ENCODE measurements at places on chromosomes 3 and 15.

GRCh38 chr3:172347895-172348679 lies 100.2 kb downstream of the GHSR start:
- DNase-seq: no peak

DNA sequence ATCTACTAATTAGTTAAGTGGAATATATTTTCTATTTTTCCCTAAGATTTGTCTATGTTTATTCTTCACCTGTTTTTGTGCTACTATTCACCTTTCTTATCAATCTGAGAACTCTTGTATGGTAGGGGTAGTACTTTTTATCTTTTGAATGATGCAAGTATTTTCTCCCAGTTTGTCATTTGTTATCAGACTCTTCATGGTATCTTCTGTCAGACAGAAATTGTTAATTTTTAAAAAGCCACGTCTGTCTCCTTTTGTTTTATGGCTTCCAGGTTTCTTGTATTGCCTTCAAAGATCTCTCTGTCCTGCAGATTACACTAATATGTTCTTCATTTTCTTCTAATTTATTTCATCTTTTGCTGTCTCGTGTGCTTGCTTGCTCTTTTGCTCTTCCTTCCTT lies 184.3 kb downstream of the PCCB start:
- DNase-seq: no peak

DNA sequence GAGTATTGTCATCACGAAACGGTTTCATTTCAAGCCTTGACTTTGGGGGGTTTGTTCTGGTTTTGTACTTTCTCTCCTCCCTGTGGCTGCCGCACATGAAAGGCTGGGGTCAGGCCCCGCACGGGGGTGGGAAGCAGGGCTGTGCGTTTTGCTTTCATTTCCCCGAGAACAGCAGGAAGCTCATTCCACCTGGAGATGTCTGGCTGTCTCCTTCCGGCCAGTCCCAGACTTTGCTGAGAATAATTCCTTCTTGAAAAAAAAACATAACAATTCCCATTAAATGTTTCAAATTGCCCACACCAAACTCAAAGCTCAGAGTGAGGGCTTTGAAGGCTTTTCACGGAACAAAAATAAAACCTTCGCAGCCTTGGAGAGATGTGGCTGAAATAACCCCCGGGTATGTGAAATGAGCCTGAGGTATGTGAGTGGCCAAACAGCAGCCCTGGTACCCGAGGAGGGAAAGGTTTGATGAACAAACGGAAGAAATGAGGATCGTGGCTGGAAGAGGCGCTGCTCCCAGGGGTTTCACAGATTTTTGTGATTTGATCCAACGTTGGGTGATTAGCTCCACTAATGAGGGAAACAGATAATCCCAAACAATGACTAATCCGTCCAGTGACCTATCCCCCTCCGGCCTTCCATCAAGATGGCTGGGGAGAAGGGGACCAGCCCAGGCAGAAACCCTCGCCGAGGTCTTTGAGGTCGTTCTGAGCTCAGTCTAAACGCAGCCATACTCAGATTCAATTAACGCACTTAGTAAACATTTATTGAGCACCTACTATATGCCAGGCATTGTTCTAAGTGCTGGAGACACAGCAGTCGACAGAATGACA lies 126.9 kb upstream of the MEF2A start:
- DNase-seq: no peak

DNA sequence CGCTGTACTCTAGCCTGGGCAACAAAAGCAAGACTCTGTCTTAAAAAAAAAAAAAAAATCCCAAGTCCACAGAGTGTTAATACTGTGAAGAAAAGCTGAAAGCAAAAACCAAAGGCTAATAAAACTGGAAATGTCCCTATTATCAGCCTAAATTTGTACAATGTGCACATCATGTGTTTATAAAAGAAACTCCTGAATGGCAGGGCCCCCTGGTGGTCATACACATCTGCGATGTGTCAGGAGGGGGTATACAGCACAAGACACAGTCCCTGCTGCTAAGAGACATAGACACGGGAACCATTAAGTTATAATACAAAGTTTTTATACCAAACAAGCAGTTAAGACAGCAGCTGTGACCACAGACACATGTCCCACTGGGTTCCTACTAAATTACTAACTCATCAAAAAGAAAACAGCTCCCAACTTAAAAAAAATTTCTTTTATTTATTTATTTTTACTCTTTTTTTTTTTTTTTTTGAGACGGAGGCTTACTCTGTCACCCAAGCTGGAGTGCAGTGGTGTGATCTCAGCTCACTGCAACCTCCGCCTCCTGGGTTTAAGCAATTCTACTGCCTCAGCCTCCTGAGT lies 31.0 kb downstream of the IDH2 start:
- DNase-seq: peak; percentile 89

- DNase-seq: peak; percentile 11
Measured at GRCh38 chr15:33934921-33935320, 33.4 kb upstream of the CHRM5 start.

GRCh38 chr3:171295484-171296373 lies 164.5 kb downstream of the TNIK start:
- DNase-seq: no peak

GRCh38 chr3:16547561-16548357 lies 34.3 kb upstream of the RFTN1 start:
- no peak for DNase-seq

DNA sequence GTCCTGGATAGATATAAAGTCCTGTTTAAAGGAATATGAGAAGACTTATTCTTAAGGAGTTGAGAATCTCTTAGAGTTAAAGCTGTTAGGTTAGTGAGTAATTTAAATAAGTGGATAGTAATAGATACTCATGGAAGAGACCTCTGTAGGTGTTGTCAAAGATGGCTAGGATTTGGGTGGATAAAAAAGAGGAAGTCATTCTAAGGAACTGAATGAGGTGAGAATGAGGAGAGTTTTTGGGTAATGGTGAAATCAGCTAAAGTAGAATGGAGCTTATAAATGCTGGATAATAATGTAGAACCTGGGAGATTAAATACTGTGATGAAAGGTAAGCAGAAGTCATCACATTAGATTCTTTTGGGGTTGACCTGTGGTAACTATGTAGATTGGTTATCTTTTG lies 8.1 kb downstream of the ARIH1 start:
- DNase-seq: no peak

GRCh38 chr15:27686369-27686768 lies 412.7 kb downstream of the OCA2 start:
- DNase-seq: no peak

DNA sequence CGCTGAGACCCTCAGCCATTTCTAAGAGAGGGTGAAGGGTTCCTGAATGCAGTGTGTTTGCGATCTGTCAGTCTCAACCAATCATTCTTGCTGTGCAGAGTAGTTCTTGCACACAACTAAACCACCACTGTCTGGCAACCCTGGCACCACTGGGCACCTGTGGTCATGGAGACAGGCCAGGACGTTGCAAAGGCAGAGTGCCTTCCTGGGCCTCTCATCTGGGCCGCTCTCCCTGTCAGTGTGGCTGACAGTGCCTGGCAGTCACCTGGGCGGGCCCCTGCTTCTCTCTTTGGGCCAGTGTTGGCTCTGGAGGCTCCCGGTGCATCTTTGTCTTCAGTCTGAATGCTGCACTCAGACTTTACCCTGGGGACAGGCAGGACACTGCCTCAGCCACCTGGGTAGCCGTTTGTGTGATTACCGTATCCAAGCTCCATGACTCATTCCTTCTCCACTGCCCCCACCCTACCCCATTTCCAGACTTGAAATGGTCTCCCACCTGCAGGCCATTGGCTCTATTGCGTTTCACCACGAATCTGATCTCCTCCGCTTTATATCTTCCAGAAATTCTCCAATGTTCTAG lies 104.6 kb upstream of the KLF13 start:
- DNase-seq: no peak

GRCh38 chr3:17557749-17558463 lies 184.5 kb downstream of the TBC1D5 start:
- no peak for DNase-seq

DNA sequence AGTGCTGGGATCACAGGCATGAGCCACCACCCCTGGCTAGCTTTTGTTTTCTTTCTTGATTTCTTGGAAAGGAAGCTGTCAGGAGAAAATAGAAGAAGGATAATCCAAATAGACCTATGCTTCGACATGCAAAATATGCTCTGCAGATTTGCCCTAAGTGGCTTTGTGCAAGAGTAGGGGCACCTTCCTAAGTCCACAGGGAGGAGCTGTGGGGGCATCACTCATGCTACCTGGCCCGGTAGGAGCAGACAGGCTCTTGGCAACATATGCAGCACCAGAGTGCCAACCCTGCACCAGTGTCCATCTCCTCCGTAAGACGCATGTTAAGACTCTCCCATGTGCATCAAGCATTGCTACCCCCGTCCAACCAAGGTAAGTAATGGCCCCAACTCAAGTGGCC lies 190.7 kb upstream of the UBE2E1 start:
- no peak for DNase-seq

GRCh38 chr15:51803965-51804364 lies 25.5 kb upstream of the TMOD3 start:
- DNase-seq: peak; percentile 9

GRCh38 chr15:83275412-83275811 lies 9.1 kb downstream of the BNC1 start:
- no peak for DNase-seq

GRCh38 chr15:77695961-77696582 lies 63.4 kb upstream of the LINGO1 start:
- no peak for DNase-seq

- no peak for DNase-seq
Measured at GRCh38 chr3:126466886-126467610, 8.6 kb downstream of the ZXDC start.

- DNase-seq: no peak
Measured at GRCh38 chr15:63999177-63999576, 47.1 kb downstream of the DAPK2 start.

DNA sequence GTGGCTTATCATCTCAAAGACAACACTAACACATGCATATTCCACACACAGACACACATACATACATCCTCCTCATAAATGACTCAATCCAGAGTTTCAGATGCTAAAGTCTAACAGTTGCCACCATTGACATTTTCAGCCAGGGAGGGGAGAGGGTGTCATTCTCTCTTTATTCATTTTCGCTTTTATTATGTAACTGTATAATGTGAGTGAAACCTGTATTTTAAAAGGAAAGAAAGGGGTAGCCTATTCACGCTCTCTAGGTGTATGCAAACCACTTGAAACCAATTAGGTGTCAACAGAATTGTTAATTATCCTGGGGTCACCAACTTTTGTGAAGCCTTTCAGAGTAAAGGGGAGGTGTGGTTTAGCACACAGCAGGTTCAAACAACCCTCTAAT lies 1282.9 kb downstream of the ROBO2 start:
- no peak for DNase-seq

- no peak for DNase-seq
Measured at GRCh38 chr3:136913168-136913567, 44.6 kb upstream of the IL20RB start.

DNA sequence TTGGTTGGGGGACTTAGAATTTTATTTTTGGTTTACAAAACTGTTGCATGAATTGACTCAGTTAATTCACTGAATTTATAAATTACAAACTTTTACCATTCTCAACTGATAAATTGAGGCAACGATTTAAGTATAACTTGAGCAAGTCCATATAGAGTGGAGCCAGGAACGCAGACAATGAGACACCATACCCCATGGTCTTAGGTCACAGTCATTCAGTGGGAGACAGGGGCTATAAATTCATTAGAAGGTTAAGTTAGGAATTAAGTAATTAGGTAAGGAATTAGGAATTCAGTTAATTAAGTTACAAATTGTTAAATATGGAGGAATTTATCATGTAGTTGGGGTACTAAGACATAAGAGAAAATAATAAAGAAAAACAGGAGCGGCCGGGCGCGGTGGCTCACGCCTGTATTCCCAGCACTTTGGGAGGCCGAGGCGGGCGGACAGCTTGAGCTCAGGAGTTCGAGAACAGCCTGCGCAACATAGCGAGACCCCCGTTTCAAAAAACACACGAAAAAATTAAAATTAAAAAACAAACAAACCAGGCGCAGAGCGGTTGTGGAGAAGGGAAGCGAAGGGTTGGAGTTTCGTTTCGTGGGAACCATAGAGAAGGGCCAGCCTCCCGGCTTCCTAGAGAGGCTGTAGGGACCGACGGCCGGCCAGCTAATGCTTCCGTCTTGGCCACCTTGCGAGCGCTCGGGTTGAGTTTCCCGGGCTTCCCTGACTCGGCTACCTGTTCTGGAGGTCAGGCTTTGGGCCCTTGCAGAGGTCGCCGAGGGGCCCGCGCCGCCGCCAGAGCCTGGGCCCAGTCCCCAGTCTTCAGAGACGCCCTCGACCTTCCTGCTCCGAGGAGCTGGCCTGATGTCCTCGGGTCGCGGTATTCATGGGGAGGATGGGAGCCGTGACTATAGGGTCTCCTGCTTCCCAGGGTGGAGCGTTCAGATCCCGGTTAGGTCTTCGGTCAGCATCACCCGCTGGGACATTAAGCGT lies at the start of gene ZNF619:
TSS of gene ZNF619 (plus strand) at position 645 of the 993 bp plus-strand sequence. CDS start 858 bp downstream, outside the sequence.
- DNase-seq: peak; percentile 80

DNA sequence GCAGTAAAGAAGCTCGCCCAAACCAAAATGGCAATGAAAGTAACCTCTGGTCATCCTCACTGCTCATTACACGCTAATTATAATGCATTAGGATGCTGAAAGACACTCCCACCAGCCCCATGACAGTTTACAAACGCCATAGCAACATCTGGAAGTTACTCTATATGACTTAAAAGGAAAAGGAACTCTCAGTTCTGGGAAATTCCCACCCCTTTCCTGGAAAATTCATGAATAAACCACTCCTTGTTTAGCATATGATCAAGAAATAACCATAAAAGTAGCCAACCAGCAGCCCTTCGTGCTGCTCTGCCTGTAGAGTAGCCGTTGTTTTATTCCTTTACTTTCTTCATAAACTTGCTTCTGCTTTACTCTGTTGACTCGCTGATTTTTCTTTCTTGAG lies 164.6 kb downstream of the SMAD6 start:
- DNase-seq: no peak

DNA sequence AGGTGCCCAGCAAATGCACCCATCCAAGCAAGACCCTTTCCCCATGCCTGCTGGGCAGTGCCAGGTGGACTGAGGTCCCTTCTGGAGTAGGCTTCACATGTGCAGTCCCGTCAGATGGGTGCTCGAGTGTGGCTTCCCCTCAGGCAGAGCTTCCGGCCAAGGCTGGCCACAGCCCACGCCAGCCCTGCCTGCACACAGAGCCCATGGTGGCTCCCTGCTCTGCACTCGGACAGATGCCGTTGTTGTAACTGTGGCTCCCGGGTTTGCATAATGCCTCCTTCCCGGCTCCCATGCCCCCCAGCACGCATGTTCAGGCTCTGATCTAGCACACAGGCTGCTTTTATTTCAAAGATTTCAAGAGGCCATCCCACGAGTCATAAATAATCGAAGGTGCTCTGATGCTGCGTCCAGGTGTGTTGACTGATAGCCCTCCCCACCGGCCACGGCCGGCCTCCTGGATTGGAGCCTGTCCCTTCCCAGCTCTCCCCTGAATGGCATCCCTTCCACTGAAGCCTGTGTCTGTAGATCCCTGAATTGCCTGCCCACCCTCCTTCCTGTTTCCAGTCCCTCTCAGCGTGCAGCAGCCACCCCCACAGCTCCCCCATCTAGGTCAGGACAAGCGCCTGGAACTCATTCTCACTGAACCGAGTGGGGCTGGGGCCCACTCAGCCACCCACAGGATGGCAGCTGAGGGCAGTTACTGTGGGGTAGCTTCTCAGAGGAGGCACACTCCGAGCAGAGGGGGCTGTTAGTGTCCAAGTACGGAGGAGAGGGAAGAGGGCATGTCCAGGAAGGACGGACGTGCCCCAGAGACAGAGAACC lies 100.0 kb upstream of the LINGO1 start:
- DNase-seq: no peak

GRCh38 chr3:54296531-54296930 lies 174.2 kb downstream of the CACNA2D3 start:
- DNase-seq: no peak

Data from hepatic stellate cell (primary cell).